ENCODE measurements at places on chromosomes 4 and X.

DNA sequence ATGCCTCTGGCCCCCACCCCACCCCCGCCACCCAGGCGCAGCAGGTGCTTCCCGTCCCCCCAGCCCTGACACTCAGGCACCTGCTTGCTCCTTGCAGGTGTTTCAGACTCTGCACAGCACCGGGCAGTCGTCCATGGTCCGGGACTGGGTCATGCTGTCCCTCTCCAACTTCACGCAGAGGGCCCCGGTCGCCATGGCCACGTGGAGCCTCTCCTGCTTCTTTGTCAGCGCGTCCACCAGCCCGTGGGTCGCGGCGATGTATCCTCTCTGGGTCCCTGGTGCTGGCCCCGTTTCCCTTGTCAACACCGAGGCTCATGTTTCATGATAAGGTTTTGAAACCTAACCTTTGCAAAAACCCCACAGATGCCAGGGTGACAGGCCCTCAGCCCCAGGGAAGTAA is 10.2 kb upstream of the MSANTD1 start:
- no peak for DNase-seq

DNA sequence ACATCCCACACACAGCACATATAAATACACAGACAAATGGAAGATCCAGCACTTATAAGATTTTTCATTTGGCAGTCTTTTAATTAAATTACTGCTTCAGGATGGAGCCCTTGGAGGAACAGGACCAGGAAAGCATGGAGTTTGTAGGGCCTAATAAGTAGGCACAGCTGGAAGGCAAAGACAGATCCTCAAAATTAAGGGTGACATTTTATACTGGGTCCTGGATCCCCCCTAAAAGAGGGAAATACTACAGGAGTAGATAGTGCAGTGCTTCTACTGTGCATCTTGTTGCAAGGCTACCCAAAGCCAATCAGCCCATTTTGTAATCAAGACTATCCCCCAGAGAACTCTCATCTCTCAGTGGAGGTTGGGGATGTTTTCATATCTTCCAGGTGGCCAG is 1860.7 kb upstream of the PCDH10 start:
- no peak for DNase-seq

DNA sequence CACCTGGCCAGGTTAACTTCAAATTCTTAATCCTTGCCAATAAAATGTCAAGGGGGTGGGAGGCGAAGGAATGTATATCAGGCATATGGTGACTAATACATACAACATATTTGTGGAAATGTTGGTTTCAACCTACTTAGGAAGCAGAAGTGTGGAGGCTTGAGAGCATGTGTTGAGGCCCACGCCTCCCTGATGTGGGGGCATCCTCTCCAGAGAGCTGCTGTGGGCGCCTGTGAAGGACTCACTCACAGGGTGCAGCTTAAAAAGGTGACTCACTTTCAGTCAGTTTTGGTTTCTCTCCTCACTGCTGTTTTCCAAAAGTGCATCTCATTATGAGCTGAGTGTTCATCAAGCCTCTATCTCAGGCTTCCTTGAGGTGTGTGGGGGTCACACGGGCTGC is 27.5 kb downstream of the LNX1 start:
- no peak for DNase-seq

- DNase-seq, result no peak
Observed at GRCh38 chr4:126627255-126627654, 1005.5 kb upstream of the INTU start.
